ENCODE measurements at places on chromosomes 6 and 20.

GRCh38 chr20:49674383-49675352, 39.0 kb downstream of the B4GALT5 start:
- DNase-seq: no peak

- no peak for DNase-seq
These were observed 73.0 kb upstream of the FAM8A1 start for GRCh38 chr6:17527076-17527475.

DNA sequence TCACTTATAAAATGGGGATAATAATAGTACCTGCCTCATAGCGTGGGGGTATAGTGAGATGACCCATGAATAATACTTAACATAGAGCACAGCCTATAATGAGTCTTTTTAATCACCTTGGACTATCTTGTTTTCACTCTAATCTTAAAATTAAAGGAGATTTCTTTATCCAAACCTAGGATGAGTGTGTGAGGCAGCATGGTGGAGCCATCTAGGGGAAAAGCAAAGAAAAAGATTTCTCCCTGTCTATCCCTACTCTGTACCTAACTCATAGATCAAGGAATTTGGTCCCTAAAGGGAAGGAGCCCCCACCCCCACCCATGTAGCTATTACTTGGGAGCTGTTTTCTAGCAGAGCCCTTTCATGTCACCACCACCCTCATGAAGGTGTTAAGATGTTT, 45.2 kb upstream of the PAK5 start:
- DNase-seq: no peak

- DNase-seq: no peak
These were observed 7.4 kb upstream of the FGD2 start for GRCh38 chr6:36997811-36998722.

DNA sequence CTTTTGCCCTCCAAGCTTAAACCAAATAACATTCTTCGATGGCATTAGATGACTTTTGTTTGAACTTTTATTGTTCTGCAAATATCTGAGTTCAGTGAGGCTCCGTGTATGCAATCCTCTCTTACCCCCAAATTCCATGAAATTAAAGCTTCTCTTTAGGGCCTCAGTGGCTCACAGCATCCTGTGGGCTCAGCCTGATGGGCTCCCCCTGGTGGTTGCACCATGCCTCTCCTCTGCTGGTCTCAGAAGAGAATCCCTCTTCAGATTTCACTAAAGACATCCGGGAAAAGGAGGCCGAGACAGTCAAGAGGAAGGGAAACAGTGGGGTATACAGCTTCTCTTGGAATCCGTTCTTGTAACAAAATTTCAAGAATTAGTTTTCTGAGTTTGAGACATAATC, 331.6 kb upstream of the NT5E start:
- no peak for DNase-seq

- DNase-seq: no peak
These were observed 16.5 kb upstream of the TBCC start for GRCh38 chr6:42762426-42762859.

DNA sequence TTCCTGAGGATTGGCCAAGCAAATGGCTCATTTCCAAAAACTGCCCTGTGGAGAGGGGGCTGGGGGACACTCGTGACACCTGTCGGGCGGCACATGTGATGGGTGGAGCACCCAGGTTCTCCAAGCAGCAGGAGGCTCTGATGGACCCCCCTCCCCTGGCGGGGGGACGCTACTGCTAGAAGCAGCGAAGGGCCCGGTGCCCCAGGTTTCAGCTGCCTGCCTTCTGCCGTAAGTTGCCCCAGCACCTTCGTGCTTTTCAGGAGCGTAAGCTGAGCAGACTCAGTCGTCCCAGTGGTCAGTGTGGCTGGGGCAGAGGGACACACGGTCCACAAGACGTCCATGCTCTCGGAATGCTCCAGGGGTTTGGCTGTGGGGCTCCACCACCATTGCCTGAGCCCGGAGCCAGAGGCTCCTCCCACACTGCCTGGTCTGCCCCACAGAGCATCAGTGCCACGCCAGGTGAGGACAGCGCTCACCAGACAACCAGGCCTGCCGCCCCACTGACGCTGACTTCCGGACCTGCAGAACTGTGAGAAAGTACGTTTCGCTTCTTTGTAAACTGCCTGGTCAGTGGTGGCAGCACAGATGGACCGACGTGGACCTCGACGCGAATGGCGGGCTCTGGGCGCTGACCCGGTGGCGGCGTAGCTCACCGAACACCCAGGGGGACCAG, 4.1 kb upstream of the ADRM1 start:
- DNase-seq: no peak

DNA sequence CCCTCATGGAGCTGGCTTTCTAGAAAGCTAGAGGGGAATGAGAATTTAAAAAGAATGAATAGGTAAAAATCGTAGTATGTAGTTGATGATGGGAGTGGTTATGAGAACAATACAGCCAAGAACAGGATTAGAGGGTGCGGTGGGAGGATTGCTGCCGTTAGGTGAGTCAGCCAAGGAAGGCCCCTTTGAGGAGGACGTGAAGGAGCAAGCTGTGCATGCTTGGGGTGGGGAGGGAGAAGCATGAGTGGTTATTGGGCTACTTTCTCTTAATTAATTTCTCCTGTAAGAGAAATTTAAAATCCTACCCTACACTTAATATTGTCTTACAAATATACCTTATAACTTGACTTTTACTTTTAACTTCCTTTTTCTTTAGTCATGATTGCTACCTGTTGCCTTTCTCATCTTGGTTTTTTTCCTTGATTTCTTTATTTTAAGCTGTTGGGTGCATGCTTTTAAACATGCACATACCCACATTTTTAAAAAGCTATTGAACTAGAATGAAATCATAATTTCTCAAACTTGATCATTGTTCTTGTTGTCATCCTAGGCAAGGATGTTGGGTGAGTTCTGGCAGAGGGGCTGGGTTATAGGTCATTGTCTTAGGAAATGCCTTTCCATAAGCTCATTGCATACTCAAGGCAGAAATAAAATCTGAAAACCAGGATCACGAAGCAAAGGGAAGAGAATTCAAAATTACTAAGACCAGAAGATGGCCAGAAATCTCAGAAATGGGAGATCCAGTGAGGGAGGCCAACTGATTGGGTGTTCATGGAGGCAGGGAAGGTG, 114.5 kb downstream of the TCP11 start:
- DNase-seq: no peak

GRCh38 chr20:23127506-23128279, 41.6 kb upstream of the CD93 start:
- no peak for DNase-seq

GRCh38 chr6:32833664-32834063, 4.9 kb downstream of the TAP2 start:
- no peak for DNase-seq
